ENCODE measurements at places on chromosomes 13 and 19.

DNA sequence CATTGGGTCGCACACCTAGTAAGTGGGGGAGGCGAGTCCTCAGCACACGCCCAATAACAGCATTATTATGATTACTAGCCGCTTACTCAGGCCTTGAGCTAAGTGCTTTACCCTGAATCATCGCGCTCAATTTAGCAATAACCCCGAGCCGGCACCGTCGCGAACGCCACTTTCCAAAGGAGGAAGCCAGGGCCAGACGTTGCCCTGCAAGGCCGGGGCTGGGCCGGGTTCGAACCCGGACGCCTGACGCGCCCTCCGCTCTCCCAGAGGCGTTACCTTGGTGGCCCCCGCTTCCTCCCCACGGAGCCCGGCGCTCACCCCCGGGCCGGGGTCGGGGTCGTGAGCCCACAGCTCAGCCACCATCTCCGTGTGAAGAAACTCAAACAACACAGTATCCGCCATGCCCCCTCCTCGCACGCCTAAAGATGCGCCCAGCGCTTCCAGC, at the start of gene TRAPPC6A:
TSS of gene TRAPPC6A (minus strand) at position 421 of the 445 bp plus-strand sequence. CDS start at position 402, 19 bp downstream.
- DNase-seq: no peak

DNA sequence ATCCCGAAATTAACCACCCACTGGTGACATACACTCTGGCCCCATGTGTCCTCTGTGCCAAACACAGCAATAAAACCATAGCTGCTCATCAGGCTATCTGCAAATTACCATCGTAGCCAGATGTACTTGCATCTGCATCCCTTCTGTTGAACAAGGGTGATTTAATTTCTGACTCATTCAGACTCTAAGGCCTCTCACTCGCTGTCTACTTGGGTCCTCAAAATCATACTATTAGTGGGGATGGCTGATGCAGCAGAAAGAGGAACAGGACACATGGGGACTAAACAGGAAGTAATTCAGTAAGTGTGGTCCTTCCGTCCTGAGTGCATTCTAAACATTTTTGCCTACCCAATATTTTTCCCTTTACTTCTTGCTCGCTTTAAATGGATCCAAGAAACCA, 2275.0 kb upstream of the PCDH20 start:
- no peak for DNase-seq

- no peak for DNase-seq
Measured at GRCh38 chr13:109868578-109869311, 82.4 kb upstream of the IRS2 start.

GRCh38 chr13:112704308-112705145, 14.7 kb downstream of the ATP11A start:
- no peak for DNase-seq

DNA sequence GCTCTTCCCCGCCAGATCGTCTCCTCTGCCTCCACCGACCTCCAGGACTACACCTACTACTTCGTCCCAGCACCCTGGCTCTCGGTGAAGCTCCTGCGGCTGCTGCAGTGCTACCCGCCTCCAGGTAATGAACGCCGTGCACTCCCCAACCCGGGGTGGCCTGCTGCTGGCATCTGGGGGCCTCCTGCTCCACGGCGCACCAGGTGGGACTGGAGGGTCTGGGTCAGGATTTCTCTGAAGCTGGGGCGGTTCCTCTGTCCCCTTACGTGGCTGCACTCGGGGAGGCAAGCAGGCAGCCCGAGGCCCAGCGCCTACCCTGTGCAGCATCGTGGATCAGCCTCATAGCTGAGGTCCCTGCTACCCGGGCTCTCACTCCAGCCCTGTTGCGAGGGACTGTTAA, 17.5 kb downstream of the FUZ start:
- no peak for DNase-seq

- DNase-seq: no peak
Measured at GRCh38 chr13:24642219-24642618, 38.0 kb upstream of the ATP12A start.

All from progenitor cell of endocrine pancreas (in vitro differentiated cells).